ENCODE measurements at places on chromosomes 13 and 19. TPM values are rescaled to one million over a fixed set of nuclear protein-coding genes. Genes with fewer than 3 reads are reported as not detected.
A peak's percentile ranks its signal among the peaks of the same experiment; 100 is the strongest.

The ZNF729 gene
- total RNA-seq, result not detected

The HCN2 gene
- total RNA-seq, result 4.8 TPM

The SBSN gene
- total RNA-seq, result 0.18 TPM

The MEIOSIN gene
- not detected for total RNA-seq

The ZNF714 gene
- 17.6 TPM for total RNA-seq

The ACTN4 gene
- 879 TPM for total RNA-seq

The ANGPTL8 gene
- total RNA-seq, result not detected

The LSM7 gene
- 91.4 TPM for total RNA-seq

The EFNA2 gene
- total RNA-seq, result 8.4 TPM

DNA sequence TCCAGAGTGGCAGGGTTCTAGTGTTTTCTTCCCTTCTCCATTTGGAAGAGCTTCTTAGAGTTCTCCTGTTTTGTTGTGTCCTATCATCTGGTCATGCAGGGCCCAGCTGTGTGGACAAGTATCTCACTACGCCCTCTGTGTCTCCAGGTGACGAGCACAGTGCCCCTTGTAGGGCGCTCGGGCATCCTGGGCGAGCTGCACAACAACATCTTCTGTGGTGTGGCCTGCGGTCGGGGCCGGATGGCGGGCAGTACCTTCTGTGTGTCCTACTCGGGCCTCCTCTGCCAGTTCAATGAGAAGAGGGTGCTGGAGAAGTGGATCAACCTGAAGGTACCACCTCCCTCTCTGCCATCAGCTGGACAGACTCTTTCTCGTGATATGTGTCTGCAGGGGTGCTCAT is 13.0 kb downstream of the WDR62 start:
- H3K27me3 ChIP-seq, result no peaks in the 10 kb centered on the region
- H3K36me3 ChIP-seq, result peaks cover 6% of the 10 kb centered on the region
- DNase-seq, result no peak
- no peak overlapping the region for H3K4me3 ChIP-seq

DNA sequence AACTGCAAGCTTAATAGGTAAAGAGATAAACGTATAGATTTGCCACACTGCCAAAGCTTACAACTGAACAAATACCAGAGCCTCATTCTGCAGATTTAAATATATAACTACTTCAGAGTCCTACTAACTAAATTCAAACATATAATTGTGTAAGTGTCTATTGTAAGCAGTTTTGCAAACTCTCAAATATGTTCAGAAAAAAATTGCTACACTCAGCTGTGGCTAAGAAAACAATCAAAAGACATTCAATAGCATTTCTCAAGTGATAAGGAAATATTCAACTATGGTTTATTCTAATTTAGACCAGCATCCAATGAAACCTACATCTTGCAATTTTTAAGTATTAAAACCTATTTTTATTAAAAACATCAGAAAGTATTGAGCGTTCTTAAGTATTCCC is 202.4 kb downstream of the KCTD12 start:
- H3K27me3 ChIP-seq, result no peaks in the 10 kb centered on the region
- no peaks in the 10 kb centered on the region for H3K36me3 ChIP-seq
- peaks cover 4% of the 10 kb centered on the region for H3K4me1 ChIP-seq
- no peak overlapping the region for H3K27ac ChIP-seq

DNA sequence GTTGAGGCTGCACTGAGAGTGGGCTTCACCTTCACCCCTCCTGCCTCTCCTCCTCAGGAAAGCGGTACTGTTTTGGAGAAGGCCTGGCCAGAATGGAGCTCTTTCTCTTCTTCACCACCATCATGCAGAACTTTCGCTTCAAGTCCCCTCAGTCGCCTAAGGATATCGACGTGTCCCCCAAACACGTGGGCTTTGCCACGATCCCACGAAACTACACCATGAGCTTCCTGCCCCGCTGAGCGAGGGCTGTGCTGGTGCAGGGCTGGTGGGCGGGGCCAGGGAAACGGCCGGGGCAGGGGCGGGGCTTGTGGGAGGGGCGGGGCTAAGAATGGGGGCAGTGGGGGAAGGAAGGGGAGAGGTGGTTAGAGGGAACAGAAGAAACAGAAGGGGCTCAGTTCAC is 7.5 kb downstream of the CYP2A13 start:
- DNase-seq, result no peak
- no peaks in the 10 kb centered on the region for H3K36me3 ChIP-seq
- no peaks in the 10 kb centered on the region for H3K4me1 ChIP-seq
- H3K27me3 ChIP-seq, result no peaks in the 10 kb centered on the region
- H3K27ac ChIP-seq, result no peak overlapping the region

- no peaks in the 10 kb centered on the region for H3K4me1 ChIP-seq
- no peaks in the 10 kb centered on the region for H3K27me3 ChIP-seq
- H3K4me3 ChIP-seq, result no peak overlapping the region
- no peak overlapping the region for H3K27ac ChIP-seq
- no peaks in the 10 kb centered on the region for H3K36me3 ChIP-seq
- DNase-seq, result peak; percentile 25
Measured at GRCh38 chr13:42807866-42808265, 26.5 kb downstream of the FAM216B start.

GRCh38 chr19:38718747-38719543 is 25.3 kb downstream of the CAPN12 start:
- DNase-seq, result peak; percentile 63
- peak overlapping the region; percentile 67 for H3K27ac ChIP-seq
- no peaks in the 10 kb centered on the region for H3K27me3 ChIP-seq

- no peaks in the 10 kb centered on the region for H3K36me3 ChIP-seq
- H3K27me3 ChIP-seq, result no peaks in the 10 kb centered on the region
- DNase-seq, result no peak
- no peaks in the 10 kb centered on the region for H3K4me1 ChIP-seq
- no peak overlapping the region for H3K4me3 ChIP-seq
- H3K27ac ChIP-seq, result no peak overlapping the region
Measured at GRCh38 chr13:77430377-77430951, 103.6 kb upstream of the MYCBP2 start.

GRCh38 chr13:39315796-39316195 is 277.5 kb downstream of the NHLRC3 start:
- no peaks in the 10 kb centered on the region for H3K27me3 ChIP-seq
- no peaks in the 10 kb centered on the region for H3K36me3 ChIP-seq
- DNase-seq, result no peak
- peaks cover 4% of the 10 kb centered on the region for H3K4me1 ChIP-seq
- no peak overlapping the region for H3K4me3 ChIP-seq

GRCh38 chr13:45119469-45119990 is 780 bp upstream of the GTF2F2 start:
- DNase-seq, result peak; percentile 80
- peak overlapping the region; percentile 93 for H3K27ac ChIP-seq
- H3K36me3 ChIP-seq, result no peaks in the 10 kb centered on the region
- H3K27me3 ChIP-seq, result no peaks in the 10 kb centered on the region
- H3K4me3 ChIP-seq, result peak overlapping the region; percentile 98
- H3K4me1 ChIP-seq, result peaks cover 7% of the 10 kb centered on the region

GRCh38 chr13:36430247-36431203 is 1.8 kb upstream of the CCNA1 start:
- H3K27ac ChIP-seq, result no peak overlapping the region
- no peaks in the 10 kb centered on the region for H3K36me3 ChIP-seq
- DNase-seq, result no peak
- H3K27me3 ChIP-seq, result peaks cover 28% of the 10 kb centered on the region

DNA sequence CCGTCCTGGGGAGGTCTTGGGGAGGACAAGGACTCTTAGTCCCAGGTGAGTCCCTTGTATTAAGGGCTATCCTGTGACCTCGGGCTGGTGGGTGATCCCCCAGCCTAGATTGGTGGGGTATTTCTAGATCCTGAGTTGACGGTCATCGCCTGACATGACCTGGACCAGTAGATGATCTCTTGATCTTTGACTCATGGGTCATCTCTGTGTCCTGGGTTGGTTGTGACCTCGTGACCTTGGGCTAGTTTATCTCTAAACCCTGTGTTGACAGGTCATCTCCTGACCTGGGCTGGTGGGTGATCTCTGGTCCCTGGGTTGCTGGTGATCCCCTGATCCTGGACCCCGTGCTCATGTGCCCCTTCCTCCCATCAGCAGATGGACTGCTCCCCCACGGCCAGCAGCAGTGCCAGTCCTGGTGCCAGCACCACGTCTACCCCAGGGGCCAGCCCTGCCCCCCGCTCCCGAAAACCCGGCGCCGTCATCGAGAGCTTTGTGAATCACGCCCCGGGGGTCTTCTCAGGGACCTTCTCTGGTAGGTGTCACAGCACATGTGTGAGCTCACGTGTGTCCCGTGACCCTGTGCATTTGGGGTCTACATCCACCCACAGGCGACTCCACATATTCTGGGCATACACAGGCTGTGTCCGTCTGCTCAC is 6.3 kb downstream of the MIDN start:
- H3K27me3 ChIP-seq, result no peaks in the 10 kb centered on the region
- DNase-seq, result no peak
- H3K27ac ChIP-seq, result peak overlapping the region; percentile 89
- H3K36me3 ChIP-seq, result peaks cover 24% of the 10 kb centered on the region
- H3K4me1 ChIP-seq, result peaks cover 54% of the 10 kb centered on the region
- H3K4me3 ChIP-seq, result no peak overlapping the region

- no peak overlapping the region for H3K27ac ChIP-seq
- no peaks in the 10 kb centered on the region for H3K27me3 ChIP-seq
- no peak for DNase-seq
- H3K4me3 ChIP-seq, result no peak overlapping the region
- H3K4me1 ChIP-seq, result peaks cover 7% of the 10 kb centered on the region
- H3K36me3 ChIP-seq, result no peaks in the 10 kb centered on the region
Measured at GRCh38 chr13:44833139-44833538, 156.1 kb downstream of the NUFIP1 start.

- H3K4me3 ChIP-seq, result no peak overlapping the region
- H3K36me3 ChIP-seq, result no peaks in the 10 kb centered on the region
- H3K4me1 ChIP-seq, result peaks cover 12% of the 10 kb centered on the region
- DNase-seq, result no peak
Measured at GRCh38 chr19:1110809-1111640, 7.2 kb downstream of the GPX4 start.

- H3K36me3 ChIP-seq, result no peaks in the 10 kb centered on the region
- no peak overlapping the region for H3K27ac ChIP-seq
- peaks cover 33% of the 10 kb centered on the region for H3K4me1 ChIP-seq
- no peak overlapping the region for H3K4me3 ChIP-seq
- DNase-seq, result no peak
Measured at GRCh38 chr19:5031231-5032100, 62.6 kb downstream of the KDM4B start.

GRCh38 chr13:44243198-44243857 is 130.3 kb upstream of the SERP2 start:
- no peak overlapping the region for H3K4me3 ChIP-seq
- DNase-seq, result peak; percentile 96
- no peaks in the 10 kb centered on the region for H3K27me3 ChIP-seq
- no peaks in the 10 kb centered on the region for H3K36me3 ChIP-seq
